ENCODE measurements at places on chromosomes 2 and 18.

DNA sequence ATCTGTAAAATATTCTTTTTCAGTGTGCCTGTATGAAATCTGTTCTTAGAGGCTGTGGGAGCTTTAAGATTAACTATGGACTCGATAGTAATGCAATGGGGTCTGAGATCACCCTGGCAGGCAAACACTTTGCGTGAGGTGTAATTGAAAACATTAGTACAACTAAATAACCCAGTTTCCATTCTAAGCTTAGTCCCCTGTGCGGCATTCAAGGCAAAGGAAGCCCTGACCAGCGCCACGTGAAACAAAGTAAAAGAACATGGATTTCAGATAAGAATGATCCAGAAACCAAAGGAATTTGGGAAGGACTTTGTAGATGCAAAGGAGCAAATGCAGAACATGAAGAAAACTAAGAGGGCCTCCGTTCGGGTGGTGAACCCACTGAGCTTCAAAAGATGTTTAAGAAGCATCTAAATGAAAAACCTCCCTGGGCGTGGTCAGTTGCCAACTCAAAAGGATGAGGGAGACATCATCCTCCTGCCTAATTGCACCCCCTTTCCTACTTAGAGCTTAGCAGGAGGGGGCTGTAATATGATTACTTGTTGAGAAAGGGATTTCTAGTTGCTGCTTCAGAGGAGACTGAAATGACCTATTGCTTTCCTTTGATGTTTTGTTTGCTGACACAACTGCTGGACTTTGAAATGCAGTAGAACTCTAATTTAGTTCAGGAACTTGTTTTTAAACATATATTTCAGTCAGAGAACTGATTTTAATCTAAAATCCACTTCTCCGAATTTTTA lies 7.9 kb upstream of the CETN1 start:
- no peak for DNase-seq

- DNase-seq, result no peak
Measured at GRCh38 chr2:56474412-56475158, 290.8 kb downstream of the CCDC85A start.

- DNase-seq, result no peak
Measured at GRCh38 chr2:1673160-1673944, 71.0 kb downstream of the PXDN start.

DNA sequence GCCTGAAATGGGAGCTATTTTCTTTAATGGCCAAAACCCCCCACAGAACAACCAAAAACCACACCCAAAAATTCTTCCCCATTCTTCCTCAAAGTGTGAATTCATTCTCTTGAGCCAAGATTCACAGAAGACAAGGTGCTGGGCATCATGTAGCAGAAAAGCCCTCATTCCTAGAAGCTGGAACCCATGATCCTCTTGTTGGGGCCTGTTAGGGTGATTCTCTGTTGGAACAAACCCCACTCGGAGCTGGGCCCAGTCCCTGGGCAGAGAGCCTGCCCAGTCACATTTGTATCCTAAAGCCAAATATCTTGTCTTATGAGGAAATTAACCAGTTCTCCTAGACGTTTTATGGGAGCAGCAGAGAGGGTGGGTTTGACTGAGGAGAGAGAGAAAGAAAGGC lies 22.8 kb upstream of the VPS4B start:
- DNase-seq, result no peak

DNA sequence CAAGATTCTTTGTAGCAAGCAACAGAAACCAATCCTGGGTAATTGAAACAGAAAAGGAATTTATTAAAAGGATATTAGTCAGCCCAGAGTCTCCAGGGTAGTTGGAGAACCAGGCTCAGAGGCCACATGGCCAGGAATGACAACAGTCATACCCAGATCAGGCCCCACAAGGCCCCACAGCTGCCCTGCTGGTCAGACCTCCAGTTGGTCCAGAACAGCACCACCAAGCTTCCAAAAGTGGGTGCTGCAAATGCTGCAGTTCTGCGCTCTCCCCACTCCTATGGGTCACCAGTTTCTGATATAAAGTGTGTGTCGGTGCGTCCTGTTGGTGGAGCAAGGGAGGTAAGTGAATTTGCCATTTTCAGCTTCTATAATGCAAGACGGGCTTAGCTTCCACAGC lies 29.9 kb downstream of the KLHL29 start:
- DNase-seq, result no peak

GRCh38 chr2:104836265-104836664 lies 17.6 kb upstream of the POU3F3 start:
- no peak for DNase-seq

DNA sequence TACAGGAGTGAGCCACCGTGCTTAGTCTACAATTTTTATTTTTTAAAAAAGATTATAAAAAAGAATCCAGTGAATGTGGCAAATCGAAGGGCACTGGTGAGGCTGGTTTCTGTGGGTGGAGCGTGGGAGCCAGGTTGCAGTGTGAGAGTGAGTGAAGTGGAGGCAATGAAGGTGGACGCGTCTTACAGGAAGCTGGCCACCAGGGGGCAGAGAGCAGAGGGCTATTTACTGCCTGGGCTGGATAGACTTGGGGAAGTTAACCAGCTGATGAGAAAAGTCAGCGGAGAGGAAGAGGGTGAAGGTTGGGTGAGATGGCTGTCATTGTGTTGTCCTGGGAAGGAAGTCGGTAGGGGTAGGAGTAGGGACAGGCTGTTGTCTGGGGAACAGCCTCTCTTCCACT lies 6.8 kb downstream of the SCTR start:
- no peak for DNase-seq

GRCh38 chr18:54813977-54814565 lies 14.2 kb upstream of the RAB27B start:
- no peak for DNase-seq

GRCh38 chr2:80035749-80036285 lies 268.7 kb downstream of the LRRTM1 start:
- DNase-seq, result no peak

DNA sequence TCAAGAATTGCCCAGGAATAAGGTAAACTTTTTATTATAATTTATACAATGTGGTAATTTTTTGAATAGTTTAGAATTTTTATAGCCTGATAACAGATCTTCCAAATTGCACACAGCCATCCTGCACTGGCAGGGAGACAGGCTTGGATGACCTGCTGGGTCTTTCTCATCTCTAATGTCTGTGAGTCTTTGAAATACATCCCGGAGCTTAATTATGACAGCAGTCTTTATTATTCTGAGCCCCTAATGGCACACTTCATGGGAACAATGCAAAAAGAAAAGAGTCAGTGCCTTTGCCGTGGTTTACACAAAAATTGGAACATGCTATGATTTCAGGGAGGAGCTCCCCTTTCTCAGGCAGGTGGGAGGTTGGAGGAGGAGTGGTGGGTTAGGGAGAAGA lies 71.0 kb downstream of the TMEM182 start:
- DNase-seq, result no peak

DNA sequence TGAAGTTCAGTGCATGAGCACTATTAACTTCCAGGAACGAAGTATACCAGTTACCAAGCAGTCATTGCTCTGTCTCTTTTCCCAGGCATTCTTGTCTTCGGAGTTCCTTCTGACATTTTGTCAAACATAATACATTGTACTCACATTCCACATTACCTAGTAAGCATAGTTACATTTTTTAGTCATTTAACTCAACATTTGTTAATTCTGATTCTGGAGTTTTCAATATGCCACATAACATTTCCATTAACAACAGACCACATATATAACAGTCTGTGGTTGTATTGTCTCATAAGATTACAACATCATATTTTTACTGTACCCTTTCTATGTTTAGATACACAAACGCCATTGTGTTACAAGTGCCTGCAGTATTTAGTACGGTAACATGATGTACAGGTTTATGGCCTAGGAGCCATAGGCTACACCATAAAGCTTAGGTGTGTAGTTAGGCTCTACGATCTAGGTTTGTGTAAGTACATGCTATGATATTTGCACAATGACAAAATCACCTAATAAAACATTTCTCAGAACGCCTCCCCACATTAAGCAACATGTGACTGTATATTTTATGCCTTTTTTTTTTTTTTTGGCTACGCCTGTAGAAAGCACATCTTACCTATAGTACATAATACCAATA lies 187.1 kb downstream of the DYM start:
- no peak for DNase-seq

GRCh38 chr2:126315828-126316227 lies 340.1 kb upstream of the GYPC start:
- DNase-seq, result no peak

- DNase-seq, result no peak
Measured at GRCh38 chr18:12460874-12461273, 53.1 kb downstream of the PRELID3A start.

DNA sequence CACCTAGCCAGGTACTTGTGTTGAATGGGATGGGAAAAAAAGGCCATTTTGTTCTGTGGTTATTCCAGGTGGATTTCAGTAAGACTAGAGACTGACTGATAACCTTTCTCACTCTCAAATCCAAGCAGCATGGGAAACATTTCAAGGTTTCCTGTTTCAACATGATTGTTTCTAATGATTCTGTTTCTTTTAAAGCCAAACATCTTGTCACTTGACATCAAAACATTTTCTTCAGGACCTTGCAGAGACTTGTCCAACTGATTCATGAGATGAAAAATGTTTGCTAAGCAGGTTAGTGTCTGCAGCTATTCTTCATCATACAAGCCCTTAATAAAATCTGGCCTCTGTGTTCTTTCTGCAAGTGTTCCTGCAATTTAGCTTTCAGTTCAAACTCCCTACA lies 456.5 kb upstream of the CWC22 start:
- no peak for DNase-seq

DNA sequence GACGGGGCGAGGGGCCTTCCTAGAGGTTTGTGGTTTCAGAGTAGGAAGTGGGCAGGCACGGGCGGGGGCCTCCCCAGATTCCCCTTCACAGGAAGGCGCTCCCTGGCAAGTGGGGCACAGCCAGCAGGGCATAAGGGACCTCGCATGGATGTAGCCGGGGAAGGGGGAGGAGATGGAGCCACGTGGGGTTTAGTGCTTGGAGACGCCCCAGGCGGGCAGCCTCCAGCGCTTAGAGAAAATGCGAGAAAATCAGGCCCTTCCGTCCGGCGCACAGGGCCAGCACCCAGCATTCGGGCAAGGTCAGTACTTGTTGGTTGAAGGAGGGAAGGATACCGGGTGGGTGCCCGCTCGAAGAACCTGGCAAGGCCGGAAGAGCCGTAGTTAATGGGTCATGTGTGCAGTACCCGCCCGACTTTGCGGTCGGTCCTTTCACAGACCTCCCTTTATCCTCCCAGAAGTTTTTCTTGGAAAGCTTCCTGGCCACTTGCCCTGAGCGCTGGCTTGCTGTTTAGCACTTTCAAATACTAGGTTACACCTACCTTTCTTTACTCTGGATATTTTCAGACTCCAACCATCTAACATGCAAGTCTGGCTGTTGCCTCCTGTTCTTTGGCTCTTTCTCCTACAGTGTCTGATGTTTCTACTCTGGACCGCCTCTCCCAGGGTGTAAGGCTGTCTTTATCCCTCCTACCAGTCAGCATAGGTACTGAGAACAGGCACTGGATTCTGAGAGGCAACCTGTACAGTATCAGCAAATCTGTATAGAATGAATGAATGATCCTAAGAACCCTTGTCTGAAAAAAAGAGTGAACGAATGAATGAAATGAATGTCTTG lies 78.1 kb downstream of the CIB4 start:
- DNase-seq, result no peak

DNA sequence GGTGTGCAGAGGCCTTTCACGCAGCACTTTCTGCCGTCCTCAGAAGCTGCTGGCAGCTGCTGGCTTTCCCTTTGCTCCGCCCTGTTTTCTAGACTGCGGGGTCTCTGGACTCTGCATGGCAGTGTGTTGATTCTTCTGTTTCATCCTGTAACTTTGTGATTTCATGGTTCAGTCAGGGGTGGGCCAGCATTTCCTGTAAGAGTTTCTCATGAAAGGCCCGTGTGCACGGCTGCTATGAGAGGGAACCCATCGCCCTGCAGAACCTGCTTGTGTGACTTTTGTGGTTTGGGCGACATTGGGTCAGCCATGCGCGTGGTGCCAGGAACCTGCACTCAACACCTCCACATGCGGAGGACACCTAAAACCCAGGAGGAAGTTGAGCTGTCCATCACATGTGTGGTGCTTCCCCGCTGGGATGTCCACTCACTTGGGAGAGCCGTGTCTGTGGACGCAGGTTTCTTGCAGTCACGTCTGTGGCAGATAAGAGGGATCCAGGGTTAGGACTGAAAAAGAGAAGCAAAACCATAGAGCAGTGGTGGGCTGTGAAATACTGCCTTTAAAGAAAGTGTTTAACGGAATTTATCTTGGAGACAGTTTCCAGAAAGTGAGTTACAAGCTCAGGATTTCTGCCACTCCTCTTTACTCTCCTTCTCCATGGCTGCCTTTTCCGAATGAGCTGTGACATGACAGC lies 167.3 kb upstream of the ALKAL2 start:
- DNase-seq, result no peak

DNA sequence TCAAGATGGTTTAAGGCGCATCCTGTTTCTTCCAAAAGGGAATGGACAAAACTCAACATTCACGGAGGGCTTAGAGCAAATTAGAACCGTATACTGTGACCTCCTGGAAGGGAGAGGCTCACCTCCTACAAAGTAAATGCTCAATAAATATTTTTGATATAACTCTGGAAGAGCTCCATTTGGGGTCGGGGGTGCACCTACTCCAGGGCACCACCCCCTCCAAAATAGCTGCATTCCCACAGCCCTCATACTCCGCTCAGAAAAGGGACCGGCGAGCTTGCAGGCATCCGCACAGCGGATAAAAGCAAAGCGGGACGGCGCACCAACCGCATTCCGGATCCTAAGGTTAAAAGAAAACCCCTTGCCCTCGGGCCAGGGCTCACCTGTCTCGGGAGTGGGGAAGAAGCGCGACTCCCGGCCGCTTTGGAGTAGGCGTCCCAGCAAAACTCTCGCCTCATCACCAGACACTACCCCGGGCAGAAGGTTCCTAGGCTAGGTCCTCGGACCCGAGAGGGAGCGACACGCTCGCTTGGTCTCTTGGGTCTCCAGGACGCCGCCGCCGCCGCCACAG lies 378 bp downstream of the WDPCP start:
- no peak for DNase-seq

- no peak for DNase-seq
Measured at GRCh38 chr18:56517196-56517595, 121.2 kb downstream of the TXNL1 start.

GRCh38 chr2:16023506-16024360 lies 83.4 kb downstream of the MYCN start:
- DNase-seq, result no peak

GRCh38 chr2:17736989-17737388 lies 16.6 kb downstream of the SMC6 start:
- no peak for DNase-seq

- DNase-seq, result no peak
Measured at GRCh38 chr2:225379856-225380255, 19.7 kb upstream of the NYAP2 start.
